ENCODE measurements at places on chromosomes 13 and 19.

- DNase-seq, result no peak
Measured at GRCh38 chr19:33275933-33276619, 26.3 kb downstream of the CEBPA start.

GRCh38 chr19:14439014-14439413, 5.9 kb downstream of the PKN1 start:
- no peak for DNase-seq

- peak; percentile 10 for DNase-seq
Measured at GRCh38 chr13:25927932-25928331, 123.9 kb downstream of the SHISA2 start.

- DNase-seq, result peak; percentile 16
Measured at GRCh38 chr19:15584541-15585115, 30.4 kb upstream of the CYP4F8 start.

DNA sequence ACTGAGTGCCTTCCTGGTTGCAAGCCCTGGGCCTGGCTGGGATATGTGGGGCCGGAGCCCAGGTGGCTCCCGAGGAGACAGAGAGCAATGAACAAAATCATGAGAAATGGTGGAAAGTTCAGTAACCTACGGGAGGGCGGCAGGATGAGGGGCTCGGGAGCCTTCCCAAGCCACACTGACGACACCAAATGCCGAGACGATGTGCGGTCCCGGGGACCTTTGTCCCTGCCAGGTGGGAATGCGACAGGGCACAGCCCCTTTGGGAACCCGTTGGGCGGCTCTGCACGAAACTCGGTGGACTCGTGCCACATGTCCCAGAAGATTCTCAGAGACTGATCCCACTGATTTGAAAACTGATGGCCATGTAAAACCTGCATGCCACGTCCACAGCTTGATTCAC, 11.7 kb upstream of the ZNF14 start:
- no peak for DNase-seq

DNA sequence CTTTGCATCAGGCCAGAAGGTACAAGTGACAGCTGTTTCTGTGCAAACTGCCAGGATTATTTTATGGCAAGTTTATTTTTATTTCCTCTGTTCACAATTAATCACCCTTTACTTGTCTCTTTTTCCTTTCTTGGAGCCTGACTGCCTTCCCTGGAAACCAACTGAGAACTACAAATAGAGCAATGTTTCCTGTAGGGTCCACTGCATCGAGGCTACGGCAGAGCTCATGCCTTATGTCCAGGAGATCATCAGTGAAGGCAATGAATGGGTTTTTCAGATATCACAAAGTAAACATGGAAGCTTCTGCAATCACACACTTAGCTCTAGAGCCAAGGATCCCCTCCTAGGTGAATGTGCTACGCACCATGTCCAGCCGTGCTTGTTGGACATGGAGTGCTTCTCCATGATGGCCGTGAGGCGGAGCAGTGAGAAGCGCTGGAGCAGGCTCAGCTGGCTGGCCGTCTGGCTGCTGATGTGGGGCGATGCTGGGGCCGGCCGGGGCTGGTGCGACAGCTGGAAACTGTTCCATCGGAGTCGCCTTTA, 110.9 kb downstream of the KL start:
- DNase-seq, result peak; percentile 23

DNA sequence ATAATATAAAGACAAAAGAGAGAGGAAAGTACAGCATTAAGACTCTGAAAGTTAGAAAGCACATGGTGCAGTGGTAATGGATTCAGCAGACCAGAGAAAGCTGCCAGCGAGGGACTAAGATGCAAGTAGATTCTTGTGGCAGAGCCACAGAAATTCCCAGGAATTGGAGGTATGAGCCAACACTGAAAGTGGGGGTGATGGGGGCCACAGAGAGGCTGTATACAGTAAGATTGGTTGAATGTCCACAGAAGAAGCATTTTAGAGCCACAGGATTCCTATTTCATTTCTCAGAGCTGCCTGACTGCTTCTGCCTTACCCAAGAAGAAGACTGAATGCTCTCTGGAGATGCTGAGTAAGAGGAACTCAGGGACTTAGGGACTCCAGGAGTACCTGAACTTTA, 295.0 kb downstream of the LMO7 start:
- DNase-seq, result no peak

- DNase-seq, result no peak
Measured at GRCh38 chr13:28106976-28107375, 6.6 kb upstream of the FLT3 start.

DNA sequence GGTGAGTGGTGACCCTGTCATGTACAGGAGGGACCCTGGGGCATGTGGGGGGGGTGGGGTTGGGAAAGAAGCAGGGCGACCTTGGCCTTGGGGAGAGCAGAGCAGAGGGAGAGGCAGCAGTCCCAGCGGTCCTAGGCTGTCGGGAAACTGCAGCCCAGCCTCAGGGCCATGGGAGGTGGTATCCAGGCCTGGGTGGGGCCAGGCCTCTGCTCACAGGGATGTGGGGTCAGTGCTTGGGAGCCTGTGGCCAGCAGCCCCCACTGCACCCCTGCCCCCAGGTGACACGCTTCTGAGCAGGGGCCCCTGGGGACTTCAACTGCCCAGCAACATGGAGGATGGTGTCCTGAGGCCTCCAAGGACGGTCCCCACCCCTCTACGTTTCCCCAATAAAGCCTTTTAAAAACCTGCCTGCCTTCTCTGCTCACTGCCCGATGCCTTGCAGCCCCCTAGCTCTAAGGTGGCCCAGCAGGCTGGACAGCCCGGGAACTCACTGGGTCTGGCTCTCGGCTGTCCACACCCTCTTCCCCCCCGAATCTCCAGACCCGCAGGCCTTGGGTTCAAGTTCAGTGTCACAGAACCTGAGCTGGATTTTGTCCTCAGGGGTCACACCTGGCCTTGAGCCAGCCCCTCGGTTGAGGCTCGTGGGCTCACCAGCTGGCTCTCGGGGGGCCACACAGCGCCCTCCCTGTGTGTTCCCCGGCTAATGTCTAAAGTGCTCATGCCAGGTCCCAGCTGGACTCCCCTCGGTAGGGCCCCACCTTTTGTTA, 6.9 kb downstream of the PNKP start:
- no peak for DNase-seq

GRCh38 chr19:872266-872951, 12.9 kb downstream of the CFD start:
- peak; percentile 72 for DNase-seq

DNA sequence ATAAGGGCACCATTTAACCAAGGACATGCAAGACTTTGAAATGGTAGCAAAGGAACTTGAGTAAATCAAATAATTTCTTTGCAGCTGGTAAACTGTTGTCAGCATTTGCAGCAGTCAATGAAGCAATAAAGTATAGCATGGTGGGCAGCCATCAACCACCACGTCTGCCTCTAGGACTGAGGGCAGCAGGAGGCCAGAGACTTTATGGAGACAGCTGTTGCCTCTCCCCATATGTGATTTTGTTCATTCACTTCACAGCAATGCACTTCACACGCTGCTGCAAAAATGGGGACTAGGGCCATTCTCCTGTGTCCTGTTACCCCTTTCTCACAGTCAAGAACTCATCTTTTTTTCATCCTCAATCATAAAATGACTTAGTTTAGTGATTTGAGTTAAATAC, 51.3 kb upstream of the PCDH9 start:
- DNase-seq, result no peak

- no peak for DNase-seq
Measured at GRCh38 chr13:37615276-37615675, 16.7 kb upstream of the POSTN start.

GRCh38 chr13:28658539-28658795, 463 bp upstream of the POMP start:
- DNase-seq, result no peak

DNA sequence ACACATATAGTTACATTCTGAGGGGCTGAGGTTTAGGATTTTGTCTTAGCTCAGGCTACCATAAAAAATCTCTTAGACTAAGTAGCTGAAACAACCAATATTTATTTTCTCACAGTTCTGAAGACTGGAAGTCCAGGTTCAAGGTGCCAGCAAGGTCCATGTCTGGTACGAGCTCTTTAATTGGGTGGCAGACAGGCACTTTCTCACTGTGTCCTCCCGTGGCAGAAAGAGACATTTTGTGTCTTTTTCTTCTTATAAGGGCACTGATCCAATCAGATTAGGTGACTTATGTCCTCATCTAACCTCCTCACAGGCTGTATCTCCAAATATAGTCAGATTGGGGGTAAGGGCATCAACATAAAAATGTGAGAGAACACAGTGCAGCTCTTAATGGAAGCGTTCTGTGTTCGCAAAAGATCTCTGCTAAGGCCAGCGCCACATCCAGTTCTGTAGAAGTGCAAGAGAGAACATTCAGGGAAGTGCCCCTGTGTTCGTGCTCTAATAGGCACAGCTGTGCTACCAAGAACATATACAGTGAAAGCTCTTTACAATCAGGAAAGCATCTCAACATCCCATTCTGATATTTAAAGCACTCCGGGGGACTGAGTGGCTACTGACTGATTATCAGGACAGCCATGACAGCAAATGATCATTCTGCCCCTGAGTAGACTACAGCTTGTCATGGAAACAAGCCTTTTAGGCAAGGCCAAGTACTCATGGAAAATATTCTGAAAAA, 819.2 kb downstream of the LIG4 start:
- no peak for DNase-seq

DNA sequence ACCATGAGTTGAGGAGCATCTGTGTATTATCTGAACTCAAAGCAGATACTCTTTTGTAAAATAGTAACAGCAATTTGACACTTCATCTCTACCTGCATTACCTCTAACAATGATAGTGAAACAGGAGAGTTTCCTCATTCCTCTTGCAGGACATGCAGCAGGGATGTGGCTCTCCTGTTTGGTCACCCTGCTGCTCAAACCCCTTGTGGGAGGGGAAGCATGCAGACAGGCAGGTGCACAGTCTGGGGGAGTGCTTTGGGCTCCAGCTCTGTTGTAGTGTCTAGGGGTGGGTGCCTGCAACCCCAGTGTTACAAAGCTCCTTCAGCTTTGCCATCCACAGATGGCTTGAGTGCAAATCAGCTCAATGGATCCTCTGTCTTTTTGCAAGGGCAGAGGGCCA, 827.6 kb downstream of the DACH1 start:
- DNase-seq, result no peak

GRCh38 chr13:81048026-81048461, 707.1 kb upstream of the SPRY2 start:
- DNase-seq, result no peak

- no peak for DNase-seq
Measured at GRCh38 chr13:31904941-31905824, 126.4 kb upstream of the FRY start.

DNA sequence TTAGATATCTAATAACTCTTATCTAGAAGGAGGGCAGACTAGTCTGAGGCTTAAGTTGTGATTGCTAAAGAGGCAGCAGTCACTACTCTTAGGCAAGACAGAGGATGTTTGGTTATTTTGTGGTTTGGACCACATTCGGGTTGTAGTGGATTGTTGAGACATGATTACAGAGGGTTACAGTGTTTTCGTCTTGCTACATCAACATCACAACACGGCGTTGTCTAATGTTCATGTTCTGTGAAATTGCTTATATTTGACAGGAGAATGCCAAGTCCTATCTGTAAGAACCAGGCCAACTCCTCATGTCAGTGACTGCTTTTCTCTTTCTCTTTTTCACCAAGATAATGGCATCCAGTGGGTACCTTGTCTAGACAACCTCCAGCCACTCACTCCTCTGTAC, 16.8 kb upstream of the TM9SF2 start:
- DNase-seq, result peak; percentile 93

DNA sequence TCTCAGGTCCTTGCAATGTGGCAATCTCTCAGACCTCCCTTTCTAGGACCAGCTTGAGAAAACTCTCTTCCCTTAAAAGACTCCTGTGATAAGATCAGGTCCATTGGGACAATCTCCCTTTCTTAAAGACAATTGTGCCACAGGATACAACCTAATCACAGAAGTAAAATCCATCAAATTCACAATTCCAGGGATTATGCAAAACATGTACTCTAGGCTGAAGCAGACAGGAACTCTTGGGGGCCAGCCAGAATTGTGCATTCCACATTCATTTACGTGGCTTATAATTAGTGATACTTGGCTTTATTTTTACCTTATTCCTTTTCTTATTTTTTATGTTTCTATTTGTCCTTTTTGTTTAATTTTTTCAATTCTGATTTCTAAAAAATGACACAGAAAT, 257.9 kb downstream of the KLF12 start:
- DNase-seq, result peak; percentile 8

- DNase-seq, result no peak
Measured at GRCh38 chr13:26236296-26236695, 14.2 kb upstream of the RNF6 start.

DNA sequence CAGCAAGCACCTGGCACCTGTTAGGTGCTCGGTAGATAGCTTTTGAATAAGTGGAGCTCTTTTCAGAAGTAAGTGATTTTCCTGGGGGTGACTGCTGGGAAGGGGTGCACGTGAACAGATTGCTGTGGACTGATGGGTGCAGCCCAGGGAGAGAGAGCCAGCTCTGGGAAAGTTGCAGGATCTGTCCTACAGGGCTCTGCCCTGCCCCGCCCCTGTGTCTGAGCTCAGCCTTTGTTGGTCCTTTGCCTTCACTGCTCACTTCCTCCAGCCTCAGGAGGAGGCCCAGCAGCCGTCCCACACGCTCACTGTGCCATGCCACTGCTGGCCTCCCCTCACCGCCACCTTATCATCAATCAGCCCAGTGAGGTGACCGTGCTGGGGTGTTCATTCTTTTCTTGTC, 33.7 kb upstream of the TEX29 start:
- DNase-seq, result no peak

- no peak for DNase-seq
Measured at GRCh38 chr19:30558793-30559192, 186.6 kb downstream of the ZNF536 start.

DNA sequence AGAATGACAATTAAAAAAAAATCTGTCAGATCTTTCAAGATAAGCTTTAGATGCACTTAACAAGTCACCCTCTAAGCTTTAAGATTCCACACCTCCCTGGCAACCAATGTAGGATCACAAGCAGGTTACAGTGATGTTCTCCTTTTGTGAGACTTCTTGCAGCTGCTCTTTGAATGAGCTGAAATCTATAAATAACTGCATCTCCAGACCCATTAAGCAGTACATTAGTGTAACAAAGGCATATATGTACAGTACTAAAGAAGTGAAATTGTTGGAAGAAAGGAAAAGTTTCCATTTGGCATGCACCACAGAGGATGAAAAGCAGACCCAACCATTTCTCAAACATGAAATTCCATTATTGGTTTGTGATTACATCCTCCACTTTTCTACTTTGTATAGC, 364.7 kb downstream of the ENOX1 start:
- DNase-seq, result no peak

- DNase-seq, result peak; percentile 21
Measured at GRCh38 chr13:57624565-57625435, 6.7 kb upstream of the PCDH17 start.
